Activated T-cell treated with anti-CD3 and anti-CD28 coated beads for 24 hours (primary cell): ENCODE measurements at places on chromosomes 5 and 9.

- no peak for DNase-seq
Observed at GRCh38 chr9:109517901-109518377, 19.8 kb upstream of the PTPN3 start.

DNA sequence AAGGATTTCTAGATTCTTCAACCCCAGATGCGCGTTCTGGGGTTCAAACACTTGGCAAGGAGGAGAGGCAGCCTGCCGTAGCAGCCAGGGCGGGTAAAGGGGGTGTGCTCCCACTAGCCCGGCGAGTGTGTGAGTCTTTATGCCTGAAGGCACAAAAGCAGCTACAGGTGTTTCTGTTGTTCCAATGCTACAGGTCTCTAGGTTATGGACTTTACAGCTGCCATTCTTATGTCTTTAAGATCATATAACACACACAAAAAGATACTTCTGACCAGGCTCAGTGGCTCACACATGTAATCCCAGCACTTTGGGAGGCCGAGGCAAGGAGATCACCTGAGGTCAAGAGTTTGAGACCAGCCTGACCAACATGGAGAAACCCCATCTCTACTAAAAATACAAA lies 133.6 kb upstream of the RETREG1 start:
- DNase-seq: no peak

GRCh38 chr5:5800801-5801761 lies 378.6 kb downstream of the ICE1 start:
- no peak for DNase-seq

- no peak for DNase-seq
Observed at GRCh38 chr5:37786862-37787519, 52.9 kb downstream of the GDNF start.

DNA sequence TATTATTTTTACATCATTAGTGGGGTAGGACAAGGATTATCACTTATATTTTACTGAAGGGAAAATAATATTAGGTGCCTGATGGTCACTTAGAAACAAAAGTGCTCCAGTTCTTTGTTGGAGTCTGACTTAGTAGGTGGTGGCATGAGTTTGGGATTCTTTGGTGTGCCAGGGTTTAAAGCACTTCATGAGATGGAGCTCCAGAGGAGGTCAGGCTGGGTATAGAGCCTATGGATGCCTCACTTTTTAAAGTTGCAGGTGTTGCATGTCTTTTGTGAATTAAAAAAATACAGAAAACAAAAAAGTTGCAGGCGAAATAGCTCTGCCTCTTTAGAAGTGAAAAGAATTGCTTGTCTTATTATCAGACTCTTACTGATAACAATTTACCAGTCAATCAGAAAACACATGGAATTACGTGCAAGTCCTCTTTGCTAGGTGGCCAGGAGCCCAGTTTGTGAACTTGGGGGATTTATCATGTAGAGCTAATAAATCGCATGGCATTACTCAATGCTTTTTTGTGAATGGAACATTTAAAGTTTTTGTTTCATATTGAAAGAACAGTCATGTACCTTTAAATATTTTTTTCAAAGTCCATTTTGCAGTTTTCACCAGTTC lies 1.6 kb downstream of the ITK start:
- no peak for DNase-seq

DNA sequence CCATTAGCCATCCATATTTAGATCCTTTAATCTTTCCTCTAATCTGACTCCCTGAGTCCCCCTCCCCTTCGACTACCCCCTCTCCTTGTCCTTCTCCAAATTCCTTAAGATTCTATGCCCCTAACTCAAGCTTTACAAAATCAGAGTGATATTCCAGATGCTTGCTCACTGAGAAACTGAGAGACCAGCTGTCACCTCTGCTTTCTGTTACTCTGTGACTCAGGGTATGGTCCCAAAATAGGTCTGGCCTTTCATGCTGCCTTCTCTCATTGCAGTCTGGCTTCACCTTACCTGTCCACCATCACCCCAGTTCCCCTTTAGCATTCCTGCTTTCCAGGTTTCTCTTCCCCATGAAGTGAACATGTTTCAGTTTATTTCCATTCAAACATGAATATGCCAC lies 383.3 kb upstream of the SLC30A5 start:
- DNase-seq: no peak

GRCh38 chr5:116579144-116579543 lies 4.5 kb upstream of the SEMA6A start:
- DNase-seq: no peak

DNA sequence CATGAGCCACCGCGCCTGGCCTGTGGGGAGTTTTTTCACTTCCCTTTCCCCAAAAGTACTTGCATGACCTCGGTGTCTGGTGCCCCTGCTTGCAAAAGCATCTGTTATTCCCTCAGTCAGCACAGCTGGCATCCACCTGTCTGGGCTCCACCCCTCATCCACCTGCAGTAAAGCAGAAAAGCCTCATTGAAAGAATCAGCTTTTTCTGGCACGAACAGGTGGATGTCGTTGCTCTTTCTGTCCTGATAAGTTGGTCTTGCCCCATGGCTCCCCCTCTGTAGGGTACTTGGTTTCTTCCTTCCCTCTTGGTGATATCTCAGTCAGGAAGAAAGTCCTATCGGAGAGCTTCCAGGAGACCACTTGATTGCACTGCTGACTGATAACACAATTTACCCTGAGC lies 37.4 kb downstream of the WWC1 start:
- DNase-seq: no peak

- DNase-seq: no peak
Observed at GRCh38 chr5:122941737-122942136, 94.8 kb downstream of the PPIC start.

DNA sequence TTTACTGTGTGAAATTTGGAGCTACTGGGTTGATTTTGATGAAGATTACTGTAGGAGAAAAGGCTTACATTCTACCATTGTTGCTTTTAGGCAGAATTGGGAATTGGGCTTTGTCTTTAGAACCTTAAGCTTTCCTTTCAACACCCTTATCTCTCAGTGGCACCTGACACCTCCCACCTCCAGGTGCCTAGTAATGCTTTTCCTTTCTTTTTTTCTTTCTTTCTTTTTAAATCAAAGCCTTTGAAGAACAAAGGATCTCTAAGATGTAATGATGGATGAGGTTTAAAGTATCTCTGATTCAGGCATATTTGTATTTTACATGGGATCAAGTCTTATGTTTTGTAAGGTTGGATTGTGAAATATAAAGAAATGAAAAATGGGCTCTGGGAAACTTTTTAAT lies 2.9 kb upstream of the ADGRV1 start:
- no peak for DNase-seq

GRCh38 chr9:88243736-88244135 lies 105.5 kb upstream of the SPATA31C2 start:
- DNase-seq: no peak

- DNase-seq: no peak
Observed at GRCh38 chr5:150419630-150420270, 7.0 kb upstream of the CD74 start.

GRCh38 chr9:108842610-108843295 lies 13.0 kb downstream of the ACTL7B start:
- DNase-seq: no peak

DNA sequence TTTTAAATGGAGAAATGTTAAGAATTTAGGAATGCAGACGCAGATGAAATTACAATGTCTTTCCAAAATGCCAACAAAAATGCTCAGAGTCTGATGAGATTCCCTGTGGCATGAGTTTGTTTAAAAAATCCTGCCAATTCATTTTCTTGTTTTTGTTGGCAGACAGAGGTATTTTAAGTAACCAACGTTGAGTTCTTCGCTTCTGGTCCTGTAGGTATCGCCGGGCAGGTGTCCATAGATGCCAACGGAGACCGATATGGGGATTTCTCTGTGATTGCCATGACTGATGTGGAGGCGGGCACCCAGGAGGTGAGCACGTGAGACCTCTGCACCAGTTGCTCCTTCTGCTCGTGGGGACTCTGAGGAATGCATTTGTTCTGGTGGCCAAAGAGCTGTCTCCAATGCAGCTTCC lies 69.4 kb downstream of the NPR3 start:
- no peak for DNase-seq

- DNase-seq: no peak
Observed at GRCh38 chr9:137621131-137621757, 2.4 kb downstream of the EHMT1 start.

DNA sequence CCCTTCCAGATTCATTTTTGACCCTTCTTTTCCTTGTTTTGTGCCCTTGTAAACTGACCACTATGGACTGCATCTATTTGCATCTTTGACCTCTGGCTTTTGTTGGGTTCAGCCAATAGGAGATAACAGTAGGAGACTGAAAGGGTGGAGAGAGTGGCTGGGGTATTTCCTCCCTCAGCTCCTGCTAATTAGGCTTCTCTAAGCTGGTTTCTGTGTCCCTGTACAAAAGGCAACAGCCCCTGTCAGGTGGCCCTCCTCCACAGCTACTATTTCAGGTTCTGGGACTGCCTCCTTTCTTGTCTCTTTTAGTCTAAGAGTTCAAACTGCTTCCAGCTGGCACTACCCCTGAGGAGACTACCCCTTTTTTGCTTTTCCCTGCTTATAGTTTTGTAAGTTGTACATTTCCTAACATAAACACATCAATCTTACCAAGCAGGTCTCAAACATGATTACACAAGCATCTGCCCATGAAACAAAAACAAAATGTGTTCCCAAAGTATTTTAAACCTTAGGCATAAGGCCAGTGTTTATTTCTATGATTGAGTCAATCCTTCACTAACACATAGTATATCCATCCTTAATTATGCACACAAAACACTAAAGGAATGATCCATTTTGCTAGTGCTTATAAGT lies 262.0 kb upstream of the TRPM3 start:
- no peak for DNase-seq

DNA sequence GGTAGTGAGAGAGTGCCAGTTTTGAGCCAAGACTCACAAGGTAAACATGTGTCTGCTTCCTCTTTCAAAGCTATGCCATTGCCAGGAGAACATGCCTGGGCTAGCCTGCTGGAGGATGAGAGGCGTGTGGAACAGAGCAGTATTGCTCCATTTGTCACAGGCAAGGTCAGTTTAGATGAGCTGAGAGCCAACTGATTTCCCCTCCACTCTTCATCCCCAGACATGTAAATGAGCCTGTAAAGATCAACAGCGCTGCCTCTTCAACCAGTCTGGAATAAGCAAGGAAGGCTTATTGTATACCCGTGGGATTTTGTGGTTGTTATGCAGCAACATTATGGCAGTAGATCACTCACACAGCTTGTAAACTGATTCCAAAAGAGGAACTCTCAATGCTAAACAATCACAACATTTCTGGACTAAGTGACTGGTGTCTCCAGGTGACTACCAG lies 8.2 kb upstream of the GDNF start:
- no peak for DNase-seq

DNA sequence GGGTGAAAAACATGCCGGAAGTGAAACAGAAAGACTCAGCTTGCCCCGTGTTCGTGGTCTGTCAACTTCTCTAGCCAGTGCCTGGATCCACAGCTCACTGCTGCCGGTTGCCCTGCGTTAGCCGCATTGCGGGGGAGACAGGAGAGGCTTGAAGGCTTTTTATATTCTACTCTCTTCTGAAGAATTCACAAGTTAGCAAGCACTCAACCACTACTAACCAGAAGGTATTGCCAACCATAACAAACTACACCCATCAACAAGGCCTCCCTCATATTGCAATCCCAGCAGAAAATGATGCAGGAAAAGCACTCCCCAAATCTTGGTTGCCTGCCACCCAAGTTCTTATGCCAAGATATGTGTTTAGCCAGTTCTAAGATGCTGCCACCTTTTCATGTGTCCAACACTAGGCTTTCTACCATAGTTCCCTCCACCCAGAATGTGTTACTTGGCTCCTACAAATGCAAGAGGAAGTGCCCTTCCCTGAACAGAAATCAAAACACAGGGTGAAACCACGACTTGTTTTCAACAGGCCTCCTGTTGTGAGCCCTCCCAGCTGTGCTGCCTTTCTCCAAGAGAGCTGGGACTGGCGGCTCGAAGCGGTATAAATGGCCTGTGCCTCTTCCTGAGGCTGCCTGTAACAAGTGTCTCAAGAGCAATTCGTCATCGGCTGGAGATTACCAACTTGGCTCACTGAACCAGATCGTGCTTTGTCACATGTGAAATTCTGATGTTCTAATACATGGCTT lies 129.0 kb downstream of the SNX18 start:
- DNase-seq: peak; percentile 49

DNA sequence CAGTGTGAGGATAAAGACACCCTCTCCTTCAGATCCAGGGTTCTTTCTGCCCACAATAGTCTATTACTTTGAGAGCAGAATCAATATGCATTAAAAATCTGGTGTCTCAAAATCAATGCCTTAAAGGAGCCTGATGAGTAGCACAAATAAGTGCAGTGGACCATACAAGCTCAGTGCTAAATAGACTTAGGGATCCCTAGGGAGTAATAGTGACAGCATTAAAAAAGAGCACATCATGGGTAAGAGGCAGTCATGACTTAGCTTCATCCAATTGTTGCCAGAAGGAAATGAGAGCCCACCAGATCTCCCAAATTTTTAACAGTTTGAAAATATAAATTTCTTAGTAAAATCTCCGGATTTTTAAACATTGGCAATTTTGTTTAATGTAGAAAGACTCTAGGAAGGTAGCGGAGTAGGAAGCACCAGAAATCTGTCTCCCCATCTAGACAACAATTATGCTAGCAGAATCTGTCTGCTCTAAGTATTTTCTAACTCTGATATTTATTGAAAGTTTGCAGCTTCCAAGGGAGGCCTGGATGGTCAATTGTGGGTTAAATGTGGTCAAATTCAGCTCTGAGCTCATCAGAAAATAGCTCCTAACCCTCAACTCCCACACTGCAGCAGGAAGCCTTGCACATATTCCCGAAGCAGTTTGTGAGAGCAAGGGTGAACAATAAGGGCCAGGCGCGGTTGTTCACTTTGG lies 443.9 kb downstream of the TLE1 start:
- DNase-seq: no peak

GRCh38 chr5:71533615-71534014 lies 53.5 kb upstream of the MCCC2 start:
- DNase-seq: no peak

DNA sequence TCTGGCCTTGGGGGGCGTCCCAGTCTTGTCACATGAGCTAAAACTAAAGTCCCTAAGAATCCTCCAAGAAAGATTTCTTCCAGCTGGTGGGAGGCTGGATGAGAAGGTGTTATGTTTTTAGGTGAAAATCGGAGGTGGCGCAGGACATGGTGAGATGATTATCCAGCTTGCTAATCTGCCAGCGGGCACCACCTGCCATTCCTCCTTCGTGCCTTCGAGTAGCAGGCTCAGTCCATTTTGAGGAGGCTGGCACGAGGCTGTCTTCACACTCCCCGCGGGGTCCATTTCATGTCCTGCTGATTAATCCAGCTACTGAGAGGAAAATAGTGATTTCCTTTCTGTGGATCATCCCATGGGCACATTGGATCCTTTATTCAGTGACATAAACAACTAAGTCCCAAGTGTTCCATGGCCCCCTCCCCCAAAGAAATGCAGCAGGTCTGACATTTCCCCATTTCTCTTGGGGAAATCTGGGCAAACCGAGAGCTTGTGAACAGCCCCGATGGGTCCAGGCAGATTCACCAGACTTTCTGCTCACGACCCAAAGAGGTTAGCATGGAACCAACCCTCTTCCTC lies 38.2 kb upstream of the EXOC3 start:
- no peak for DNase-seq

- peak; percentile 46 for DNase-seq
Observed at GRCh38 chr5:132385326-132386105, 16.0 kb downstream of the SLC22A5 start.
